Activated CD8-positive, alpha-beta memory T cell treated with anti-CD3 and anti-CD28 coated beads, Interleukin-2, amount 50 U/mL, for 4 hours (primary cell): ENCODE measurements at places on chromosomes 7 and 10.

DNA sequence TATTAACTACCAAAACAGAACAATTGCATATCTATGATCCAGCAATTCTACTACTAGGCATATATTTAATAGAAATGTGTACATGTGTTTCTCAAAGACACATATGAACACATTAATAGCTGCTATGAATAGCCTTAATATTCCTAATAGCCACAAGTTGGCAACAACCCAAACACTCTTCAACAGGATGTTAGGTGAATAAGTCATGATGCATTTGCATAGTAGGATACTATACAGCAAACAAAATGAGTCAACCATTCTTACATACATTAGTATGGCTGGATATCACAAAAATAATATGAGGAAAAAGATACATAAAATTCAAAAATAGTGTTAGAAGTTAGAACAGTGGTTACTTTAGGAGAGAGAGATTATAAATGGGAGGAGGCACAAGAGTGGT is 26.8 kb upstream of the ZNF746 start:
- DNase-seq, result no peak

DNA sequence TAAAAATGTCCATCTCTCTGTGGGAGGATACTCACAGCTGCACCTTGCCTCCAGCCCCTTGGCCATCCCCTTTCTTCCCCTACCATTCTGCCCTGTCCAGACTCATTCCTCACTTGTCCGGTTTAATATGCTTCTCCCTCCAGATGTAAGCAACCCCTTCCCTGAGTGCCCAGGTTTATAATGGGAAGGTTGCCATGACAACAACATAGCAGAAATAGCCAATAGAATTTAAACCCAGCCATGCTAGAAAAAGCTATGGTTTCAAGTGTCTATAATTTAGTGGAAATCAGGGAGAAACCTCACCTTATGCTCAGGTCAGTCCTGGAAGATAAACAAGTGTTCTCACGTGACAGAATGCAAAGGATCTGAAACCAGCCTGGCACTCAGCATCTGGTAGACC is 196.0 kb upstream of the FZD8 start:
- no peak for DNase-seq

DNA sequence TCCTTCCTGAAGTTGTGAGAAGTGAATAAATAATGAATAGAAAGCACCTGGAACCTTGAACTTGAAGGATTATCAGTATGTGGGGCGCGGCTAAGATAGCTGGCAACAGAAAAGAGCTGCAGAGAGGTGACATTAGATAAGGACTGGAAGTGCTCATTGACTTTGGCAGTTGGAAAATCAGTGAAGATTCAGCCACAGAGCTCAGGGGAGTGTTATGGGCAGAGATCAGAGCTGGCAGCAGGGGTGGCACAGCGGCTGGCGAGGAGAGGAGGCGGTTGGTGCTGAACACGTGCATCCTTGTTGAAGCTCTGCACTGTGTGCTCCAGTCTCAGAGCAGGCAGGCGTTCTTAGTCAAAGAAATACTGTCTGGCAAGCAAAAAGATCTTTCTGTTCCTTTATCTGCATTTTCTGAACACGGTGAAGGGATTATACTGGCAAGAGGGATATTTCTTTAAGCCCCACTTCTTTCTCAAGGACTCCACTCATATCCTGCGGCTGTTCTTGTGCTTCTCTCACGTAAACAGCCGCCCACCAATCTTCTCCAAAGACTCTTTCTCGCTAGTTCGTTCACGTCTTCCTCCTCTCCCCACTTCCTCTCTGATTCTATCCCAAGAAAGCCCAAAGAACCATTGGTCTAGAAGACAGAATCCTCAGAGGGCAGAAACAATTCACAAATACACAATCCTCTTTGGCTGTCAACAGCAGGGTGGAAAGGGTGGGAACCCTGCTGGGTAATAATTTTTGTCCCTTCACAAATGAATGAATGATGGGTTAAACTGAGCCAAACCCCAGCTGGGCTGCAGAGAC is 38.6 kb upstream of the ADD3 start:
- no peak for DNase-seq

DNA sequence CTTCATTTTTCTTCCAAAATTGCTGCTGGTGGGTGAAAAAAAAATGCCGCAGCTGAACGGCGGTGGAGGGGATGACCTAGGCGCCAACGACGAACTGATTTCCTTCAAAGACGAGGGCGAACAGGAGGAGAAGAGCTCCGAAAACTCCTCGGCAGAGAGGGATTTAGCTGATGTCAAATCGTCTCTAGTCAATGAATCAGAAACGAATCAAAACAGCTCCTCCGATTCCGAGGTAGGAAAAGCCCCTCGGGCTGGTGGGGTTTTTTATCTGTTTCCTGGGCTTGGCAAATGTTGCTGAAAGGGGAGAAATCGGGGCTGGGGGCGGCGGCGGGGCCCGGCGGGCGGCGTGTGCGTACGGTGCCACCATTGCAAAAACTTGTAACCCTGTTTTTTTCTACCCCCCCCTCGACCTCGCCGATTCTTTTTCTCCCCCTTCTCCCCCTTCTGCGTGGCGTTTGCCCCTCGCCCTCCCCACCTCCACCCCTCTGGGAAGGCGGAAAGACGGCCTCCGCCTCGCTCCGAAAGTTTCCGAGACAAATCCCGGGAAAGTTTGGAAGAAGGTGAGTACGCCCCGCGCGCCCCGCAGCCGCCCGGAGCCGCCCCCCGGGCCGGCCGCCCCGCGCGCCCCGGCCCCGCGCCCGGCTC is 789 bp downstream of the TCF7L2 start:
- peak; percentile 29 for DNase-seq

GRCh38 chr10:23412223-23412622 is 26.7 kb upstream of the OTUD1 start:
- DNase-seq, result no peak
